Stimulated activated CD8-positive, alpha-beta memory T cell treated with anti-CD3 and anti-CD28 coated beads, Interleukin-7, amount 100 ng/mL, for 24 hours (primary cell): ENCODE measurements at places on chromosomes 13 and 19.

- no peak for DNase-seq
These were observed 41.0 kb upstream of the SIAH3 start for GRCh38 chr13:45892513-45892912.

GRCh38 chr13:113935001-113935844 is 38.7 kb downstream of the C13orf46 start:
- DNase-seq = no peak

- no peak for DNase-seq
These were observed 13.8 kb upstream of the PTPRS start for GRCh38 chr19:5354403-5354802.

- no peak for DNase-seq
These were observed 593 bp downstream of the ATG4D start for GRCh38 chr19:10544242-10544752.

DNA sequence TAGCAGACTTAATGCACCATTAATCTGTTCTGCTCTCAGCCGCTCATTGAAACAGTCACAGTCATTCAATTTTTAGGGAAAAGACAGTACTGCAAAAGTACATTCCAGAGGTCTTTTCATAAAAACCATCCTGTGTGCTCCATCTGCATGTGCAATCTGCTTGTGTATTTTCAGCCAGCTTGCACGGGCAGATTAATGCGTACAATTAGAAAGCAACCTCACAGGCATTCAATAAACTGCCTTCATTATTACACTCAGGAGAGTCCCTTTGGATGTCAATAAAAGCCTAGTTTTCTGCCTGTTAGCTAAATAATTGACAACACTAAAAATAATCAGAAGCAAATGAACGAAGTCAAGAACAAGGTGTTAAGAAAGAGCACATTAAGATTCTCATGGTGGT is 41.9 kb downstream of the EPSTI1 start:
- DNase-seq = no peak

DNA sequence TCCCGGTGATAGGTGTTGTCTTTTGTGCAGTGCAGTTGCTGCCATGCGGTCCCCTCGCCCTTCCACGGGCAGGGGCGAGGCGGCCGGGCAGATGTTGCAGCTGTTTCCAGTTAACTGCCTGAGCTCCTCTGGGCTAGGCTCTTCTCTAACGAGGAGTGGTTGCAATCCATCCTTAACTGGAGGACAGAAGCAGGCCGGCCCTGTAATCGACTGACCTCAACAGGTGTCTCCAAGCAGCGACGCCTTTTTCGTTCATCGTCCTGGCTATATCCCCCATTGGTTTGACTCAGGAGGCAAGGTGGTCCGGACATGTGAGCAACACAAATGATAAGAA is 1.9 kb upstream of the TSC22D1 start:
- no peak for DNase-seq

DNA sequence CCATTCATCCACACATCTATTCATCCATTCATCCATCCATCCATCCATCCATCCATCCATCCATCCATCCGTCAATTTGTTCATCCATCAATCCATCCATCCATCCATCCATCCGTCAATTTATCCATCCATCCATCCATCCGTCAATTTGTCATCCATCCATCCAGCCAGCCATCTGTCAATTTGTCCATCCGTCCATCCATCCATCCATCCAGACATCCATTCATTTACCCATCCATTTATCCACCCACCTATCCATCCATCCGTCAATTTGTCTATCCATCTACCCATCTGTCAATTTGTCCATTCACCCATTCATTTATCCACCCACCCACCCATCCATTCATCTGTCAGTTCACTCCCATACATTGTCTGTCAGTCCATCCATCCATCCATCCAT is 209.5 kb upstream of the ZNF536 start:
- no peak for DNase-seq

GRCh38 chr19:7395360-7396066 is 46.8 kb downstream of the ARHGEF18 start:
- no peak for DNase-seq

DNA sequence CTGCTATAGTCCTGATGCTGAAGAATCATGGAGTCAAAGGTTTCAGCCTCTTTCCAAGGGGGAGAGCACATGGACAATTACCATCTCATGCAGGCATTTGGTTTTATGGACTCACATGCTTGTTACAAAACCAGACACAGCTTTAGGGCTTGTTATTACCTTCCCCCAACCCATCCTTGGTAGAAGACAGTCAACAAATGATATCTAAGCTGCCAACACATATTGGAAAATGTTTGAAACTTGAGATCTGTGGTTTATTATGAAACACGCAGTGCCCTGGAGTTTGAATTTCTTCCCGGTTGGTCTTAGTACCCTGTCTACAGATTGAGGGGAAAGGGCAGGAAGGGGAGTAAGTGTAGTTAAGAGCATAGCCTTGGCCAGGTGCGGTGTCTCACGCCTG is 12.5 kb upstream of the CYP2A6 start:
- no peak for DNase-seq

GRCh38 chr19:3520166-3521103 is 14.3 kb downstream of the FZR1 start:
- no peak for DNase-seq

DNA sequence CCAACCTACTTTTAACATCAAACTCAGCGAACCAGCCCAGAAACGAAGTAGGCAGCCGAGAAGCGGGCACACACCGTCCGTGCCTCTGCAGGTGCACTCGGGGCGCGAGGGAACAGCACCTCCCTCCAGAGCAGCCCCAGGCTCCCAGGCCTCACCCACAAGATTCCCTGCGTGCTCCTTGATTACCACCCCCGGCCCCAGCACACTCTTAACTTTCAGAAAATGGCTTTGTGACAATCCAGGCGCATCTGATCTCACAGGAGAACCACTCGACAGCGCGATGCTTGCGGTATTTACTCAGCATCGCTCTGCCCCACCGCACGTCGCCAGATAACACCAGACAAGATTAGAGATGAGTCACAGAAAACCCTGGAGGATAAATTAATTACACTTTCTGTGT is 134.9 kb upstream of the SPACA7 start:
- no peak for DNase-seq

GRCh38 chr19:1211494-1212234 is 6.1 kb downstream of the STK11 start:
- no peak for DNase-seq

GRCh38 chr13:30364876-30365275 is 57.4 kb upstream of the UBE2L5 start:
- DNase-seq = no peak

- DNase-seq = no peak
These were observed 851 bp downstream of the ZNF320 start for GRCh38 chr19:52896431-52897137.

DNA sequence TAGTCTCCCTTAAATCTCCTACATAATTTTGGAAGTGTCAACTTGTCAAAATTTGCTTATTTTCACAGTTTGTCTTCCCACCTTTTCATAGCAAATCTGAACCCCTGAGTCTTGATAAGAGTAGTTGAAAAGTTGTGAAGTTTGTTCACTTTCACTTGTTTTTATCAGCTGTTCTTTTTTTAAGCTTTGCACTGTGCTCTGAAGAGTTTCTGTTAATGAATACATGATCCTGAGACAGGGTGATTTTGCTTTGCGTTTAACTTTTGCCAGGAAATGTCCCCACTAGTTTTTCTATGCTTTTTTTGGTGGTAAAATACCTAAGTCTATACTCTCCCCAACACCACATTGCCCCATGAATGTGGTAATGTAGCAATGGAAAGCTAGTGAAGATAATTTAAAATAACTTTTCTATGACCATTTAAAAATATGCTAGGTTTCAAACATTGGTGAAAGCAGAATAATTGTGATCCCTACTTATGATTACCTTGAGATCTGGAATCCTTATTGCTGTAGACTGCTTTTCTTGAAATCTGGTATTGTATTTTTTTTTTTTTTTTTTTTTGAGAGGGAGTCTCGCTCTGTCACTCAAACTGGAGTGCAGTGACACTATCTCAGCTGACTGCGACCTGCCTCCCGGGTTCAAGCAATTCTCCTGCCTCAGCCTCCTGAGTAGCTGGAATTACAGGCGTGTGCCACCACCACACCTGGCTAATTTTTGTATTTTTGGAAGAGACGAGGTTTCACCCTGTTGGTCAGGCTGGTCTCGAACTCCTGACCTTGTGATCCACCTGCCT is 5.4 kb downstream of the NUP58 start:
- no peak for DNase-seq

GRCh38 chr19:46860846-46861690 is at the start of gene ARHGAP35:
ARHGAP35 (plus strand) TSS chr19:46860997; CDS start chr19:46918676, 57,679 bp downstream.
- no peak for DNase-seq

- no peak for DNase-seq
These were observed 60.1 kb downstream of the PEPD start for GRCh38 chr19:33461256-33462111.

- no peak for DNase-seq
These were observed 6.6 kb upstream of the ESD start for GRCh38 chr13:46803586-46803985.

DNA sequence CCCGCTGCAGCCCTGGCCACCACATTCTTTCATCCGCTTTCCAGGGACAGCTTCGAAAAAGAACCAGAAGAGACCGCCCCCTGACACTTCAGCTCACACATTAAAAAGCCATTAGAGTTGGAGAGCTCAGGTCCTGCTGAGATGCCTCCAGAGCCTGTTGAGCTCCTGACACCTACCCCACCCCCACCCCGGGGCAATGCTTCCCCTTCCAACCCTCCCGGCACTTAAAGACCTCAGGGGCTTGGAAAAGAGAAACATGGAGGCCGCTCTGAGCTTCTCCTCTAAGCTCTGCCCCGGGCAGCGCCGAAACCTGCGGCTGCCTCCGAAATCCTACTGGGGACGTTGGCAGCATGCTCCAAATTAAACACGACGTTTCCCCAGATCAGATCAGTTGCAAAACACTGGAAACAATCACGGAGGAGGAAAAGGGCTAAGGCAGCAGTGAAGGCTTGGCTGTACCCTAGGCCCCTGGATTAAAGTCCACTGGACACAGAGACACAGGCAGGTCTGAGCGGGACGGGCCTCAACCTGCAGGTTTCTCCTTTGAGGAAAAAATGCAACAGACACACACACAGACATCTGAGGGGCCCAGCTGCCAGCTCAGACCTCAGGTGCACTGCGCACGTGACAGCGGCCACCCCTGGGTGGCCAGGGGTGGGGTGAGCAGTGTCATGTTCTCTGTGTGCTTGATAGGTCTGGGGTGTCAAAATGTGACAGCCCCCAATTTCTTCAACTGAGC is 9.6 kb downstream of the SH3GL1 start:
- no peak for DNase-seq

- no peak for DNase-seq
These were observed 362.8 kb downstream of the RBM26 start for GRCh38 chr13:79043208-79043607.

- DNase-seq = no peak
These were observed 36.5 kb downstream of the GTF2F2 start for GRCh38 chr13:45156565-45157361.

DNA sequence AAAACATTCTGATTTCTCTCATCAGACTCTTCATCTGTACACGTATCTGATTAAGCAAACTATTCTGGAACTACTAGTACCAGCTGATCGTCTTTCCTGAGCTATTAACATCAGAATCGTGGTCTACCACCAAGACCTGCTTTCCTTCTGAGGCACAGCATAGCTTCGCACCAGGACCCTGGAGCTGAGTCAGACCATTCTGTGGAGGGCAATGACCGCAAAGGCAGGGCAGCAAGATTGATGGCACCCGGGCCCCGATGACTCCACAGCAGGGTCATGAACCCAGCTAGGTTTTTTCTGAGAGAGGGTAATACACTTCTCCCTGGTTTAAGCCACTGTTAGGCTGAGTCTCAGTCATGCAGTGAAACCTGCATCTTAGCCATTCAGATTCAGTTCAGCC is 158.7 kb upstream of the GPR12 start:
- no peak for DNase-seq

- no peak for DNase-seq
These were observed 12.1 kb downstream of the PROZ start for GRCh38 chr13:113170511-113170910.

GRCh38 chr19:55640577-55641425 is at the start of gene ZNF580:
ZNF580 (plus strand) TSS chr19:55641002; CDS start chr19:55642509, 1,507 bp downstream.
- peak; percentile 39 for DNase-seq

DNA sequence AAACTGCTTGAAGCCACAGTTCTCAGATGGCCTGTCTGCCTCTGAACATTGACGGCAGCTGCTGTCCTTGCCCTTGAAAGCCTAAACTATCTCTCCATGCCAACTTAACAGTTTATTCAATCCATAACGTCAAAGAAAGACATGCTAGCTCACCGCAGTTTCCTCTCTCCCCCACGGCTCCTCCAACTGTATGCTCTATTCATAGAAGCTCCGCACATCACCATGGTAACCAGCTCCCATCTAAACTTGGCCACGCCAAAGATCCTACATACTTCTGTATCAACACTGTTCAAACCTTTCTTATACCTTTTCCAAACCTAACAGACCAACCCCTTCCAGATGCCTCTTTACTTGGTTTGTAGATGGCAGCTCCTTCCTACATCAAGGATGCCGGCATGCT is 48.6 kb downstream of the ZNF91 start:
- no peak for DNase-seq

GRCh38 chr13:51895906-51896888 is 34.4 kb downstream of the CCDC70 start:
- no peak for DNase-seq

DNA sequence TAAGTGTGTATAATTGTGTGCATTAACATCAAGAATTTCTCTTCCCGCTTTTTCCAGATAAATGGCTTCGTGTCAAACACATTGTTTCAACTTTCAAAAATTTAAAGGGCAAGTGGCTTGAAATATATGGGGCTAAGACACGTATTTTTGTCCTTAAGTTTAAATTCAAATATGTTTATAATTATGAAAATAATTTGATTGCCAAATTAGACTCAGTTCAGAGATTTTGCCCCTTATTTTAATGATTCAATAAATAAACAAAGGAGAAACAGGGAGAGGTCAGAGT is 1159.2 kb upstream of the MIR17HG start:
- no peak for DNase-seq

GRCh38 chr13:110138700-110139036 is 168.3 kb downstream of the COL4A1 start:
- DNase-seq = no peak

- no peak for DNase-seq
These were observed 1.8 kb downstream of the CRLF1 start for GRCh38 chr19:18604820-18605159.

DNA sequence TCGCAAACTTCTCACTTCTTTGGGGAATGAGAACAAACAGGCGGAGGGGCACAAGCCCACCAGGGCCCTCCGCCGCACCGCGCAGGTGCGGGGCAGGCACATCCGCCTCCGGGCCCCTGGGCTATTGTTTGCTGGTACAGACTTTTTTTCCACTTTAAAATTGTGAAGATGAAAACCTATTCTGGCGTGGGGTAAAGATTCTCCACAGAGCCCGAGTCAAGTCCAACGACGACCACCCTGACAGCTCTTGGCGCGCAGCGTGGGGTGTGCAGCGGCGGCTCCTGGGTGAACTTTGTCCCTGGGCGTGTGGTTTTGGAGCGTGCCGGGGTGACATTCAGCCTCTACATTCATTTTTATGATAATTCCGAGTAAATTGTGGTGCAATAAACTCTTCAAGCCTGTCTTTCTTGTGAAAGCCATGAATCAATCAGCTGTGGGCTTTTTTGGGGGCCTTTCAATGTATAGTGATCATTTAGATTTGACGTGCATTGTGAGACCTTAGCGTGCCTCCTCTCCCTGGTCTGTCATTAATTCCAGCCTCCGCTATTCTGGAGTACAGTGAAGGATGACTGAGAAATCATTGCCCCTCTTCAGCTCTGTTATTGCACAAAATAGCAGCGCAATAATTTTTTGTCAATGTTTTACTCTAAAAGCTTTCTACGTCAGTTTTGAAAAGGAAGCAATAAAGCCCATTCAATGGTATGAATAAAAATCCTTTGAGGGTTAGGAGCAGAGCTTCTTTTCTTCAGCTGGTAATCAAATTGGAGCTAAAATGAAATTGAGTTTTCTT is 90.0 kb downstream of the TEX29 start:
- no peak for DNase-seq

GRCh38 chr13:24995225-24995804 is 100.6 kb upstream of the PABPC3 start:
- DNase-seq = peak; percentile 15
